Cardiac septum (tissue), 1 donor: ENCODE measurements at places on chromosomes 11 and 22. TPM values are rescaled to one million over a fixed set of nuclear protein-coding genes. Genes with fewer than 3 reads are reported as not detected.

Gene UBQLNL
- 0.11 TPM for total RNA-seq

Gene DGCR2
- 35.2 TPM for total RNA-seq

Gene MS4A3
- total RNA-seq: 0.57 TPM

Gene BAIAP2L2
- 0.24 TPM for total RNA-seq

Gene NXPE4
- not detected for total RNA-seq

Gene SMIM35
- not detected for total RNA-seq

Gene ANO9
- total RNA-seq: 0.38 TPM

Gene NLRP14
- total RNA-seq: not detected

Gene LARGE2
- not detected for total RNA-seq

Gene LINC01488
- 0.19 TPM for total RNA-seq

Gene HIPK3
- total RNA-seq: 302 TPM

Gene OTOG
- total RNA-seq: not detected

Gene BLID
- 0.57 TPM for total RNA-seq

Gene KRTAP5-7
- not detected for total RNA-seq

Gene OR2D2
- total RNA-seq: not detected

Gene RAB38
- 0.22 TPM for total RNA-seq

Gene MYEOV
- not detected for total RNA-seq

Gene C11orf52
- total RNA-seq: 2.6 TPM

Gene ARHGAP20
- 0.19 TPM for total RNA-seq

GRCh38 chr11:10476927-10477689, 22.0 kb downstream of the AMPD3 start:
- DNase-seq: peak; percentile 83

GRCh38 chr11:88552379-88553062, 215.0 kb upstream of the CTSC start:
- no peak for DNase-seq

DNA sequence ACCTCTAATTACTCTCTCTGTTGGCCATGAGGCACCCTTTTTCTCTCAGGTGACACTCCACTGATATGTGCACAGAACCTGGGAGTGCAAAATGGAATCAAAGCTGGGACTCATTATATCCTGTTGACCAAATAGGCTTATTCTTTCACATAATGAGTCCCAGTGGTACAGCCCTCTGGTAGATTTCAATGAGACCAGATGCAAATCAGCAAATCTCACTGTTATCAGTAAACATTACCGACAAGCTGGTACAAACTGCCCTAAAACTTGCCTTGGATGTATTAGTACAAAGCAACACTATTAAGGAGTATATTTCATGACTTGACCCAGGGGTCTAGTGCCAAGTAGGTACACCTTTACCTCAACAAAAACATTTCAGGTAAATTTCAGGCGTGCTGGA, 128.3 kb downstream of the DDX10 start:
- no peak for DNase-seq

DNA sequence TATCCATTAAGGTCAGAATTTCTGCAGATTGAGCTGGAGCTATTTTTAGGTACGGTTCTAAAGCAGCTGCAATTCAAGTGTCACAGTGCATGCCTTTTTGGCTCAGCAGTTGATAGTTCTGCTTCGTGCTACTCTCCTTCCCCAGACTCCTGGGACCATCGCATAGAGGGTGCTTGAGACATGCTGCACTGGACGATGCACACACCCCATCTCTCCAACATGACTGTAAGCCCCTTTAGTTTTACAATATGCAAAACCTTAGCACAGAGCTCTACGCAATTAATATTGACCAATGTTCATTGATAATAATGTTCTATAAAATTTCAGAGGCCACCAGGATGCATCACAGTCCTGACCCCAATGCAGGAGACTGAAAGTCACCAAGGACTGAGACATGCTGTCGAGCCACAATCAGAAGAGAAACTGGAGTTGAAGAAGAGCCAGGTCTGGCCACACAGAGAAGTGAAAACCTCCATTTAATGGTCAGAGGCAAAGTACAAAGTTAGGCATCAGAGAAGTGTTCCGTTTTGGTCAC, 120.9 kb upstream of the ZC3H12C start:
- DNase-seq: no peak

DNA sequence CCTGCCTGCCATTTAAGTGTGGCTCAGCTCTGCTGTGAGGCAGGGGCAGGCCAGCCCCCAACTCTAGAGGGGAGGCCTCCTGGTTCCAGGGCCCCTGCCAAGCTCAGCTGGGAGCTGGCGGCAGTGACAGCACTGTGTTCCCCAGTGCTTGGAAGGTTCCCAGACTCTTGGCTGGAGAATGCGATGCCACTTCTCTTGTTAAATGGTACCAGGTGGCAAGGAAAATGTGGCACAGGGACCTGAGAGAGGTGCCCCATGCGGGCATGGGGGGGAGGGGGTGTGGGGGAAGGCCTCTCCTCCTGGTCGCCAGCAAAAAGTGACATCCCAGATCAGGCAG, 8.4 kb upstream of the TNFRSF13C start:
- DNase-seq: no peak

DNA sequence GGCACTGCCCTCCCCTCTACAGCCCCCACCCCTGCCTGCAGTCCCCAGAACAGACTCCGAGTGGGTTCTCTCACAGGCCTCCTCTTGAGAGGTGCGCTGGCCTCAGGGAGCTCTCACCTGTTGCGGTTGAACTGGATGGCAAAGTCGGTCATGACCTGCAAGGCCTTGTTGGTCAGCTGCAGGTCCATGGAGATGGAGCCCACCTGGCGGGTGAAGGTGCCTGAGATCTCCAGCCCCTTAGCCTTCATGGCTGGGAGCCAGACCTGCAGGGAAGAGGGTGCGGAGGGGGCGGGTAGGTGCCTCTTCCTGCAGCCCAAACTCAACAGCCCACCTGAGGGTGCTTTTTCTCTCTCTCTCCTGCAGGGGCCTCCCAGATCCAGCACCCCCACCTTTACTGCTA, 18.7 kb upstream of the RASL10A start:
- DNase-seq: no peak

DNA sequence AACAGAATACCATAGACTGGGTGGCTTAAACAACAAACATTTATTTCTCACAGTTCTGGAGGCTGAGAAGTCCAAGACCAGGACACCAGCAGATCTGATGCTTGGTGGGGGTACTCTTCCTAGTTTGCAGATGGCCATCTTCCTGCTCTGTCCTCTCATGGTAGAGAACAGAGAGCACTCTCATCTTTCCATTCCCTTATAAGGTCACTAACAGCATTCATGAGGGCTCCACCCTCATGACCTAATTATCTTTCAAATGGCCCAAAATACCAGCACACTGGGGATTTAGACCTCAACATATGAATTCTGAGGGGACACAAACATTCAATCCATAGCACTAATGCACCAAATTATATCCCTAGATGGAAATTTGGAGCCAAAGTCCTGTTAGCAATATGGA, 6.1 kb downstream of the STK33 start:
- DNase-seq: no peak

- DNase-seq: no peak
These were observed 68.2 kb upstream of the ISX start for GRCh38 chr22:34997633-34998299.

GRCh38 chr11:121932646-121933185, 183.3 kb downstream of the BLID start:
- DNase-seq: no peak

- no peak for DNase-seq
These were observed 6.1 kb downstream of the APLNR start for GRCh38 chr11:57230791-57231538.

GRCh38 chr11:14418801-14419417, 59.9 kb upstream of the RRAS2 start:
- DNase-seq: no peak

DNA sequence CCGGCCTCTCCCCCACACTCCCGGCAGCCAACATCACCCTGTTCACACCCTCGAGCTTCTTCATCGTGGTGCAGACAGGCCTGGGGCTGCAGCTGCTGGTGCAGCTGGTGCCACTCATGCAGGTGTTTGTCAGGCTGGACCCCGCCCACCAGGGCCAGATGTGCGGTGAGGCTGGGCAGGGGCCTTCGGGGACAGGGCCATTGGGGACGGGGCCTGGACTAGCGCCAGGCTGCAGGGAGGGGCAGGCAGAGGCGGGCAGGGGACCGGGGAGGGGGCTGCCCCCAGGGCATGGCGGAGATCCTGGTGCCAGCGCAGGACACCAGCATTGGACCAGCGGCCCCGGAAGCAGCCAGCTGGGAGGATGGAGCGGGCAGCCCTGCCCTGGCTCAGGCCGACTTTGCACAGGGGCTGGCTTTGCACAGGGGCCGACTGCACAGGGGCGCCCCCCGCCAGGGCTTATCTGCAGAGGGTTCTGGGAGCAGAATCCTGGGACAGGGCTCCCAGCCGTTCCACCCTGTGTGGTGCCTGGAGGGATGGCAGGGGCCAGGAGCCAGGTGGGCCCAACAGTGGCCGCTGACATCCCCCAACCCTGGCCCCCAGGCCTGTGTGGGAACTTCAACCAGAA, 8.6 kb downstream of the MUC5B start:
- peak; percentile 72 for DNase-seq

- DNase-seq: no peak
These were observed 52.5 kb upstream of the PRSS23 start for GRCh38 chr11:86747801-86748200.

DNA sequence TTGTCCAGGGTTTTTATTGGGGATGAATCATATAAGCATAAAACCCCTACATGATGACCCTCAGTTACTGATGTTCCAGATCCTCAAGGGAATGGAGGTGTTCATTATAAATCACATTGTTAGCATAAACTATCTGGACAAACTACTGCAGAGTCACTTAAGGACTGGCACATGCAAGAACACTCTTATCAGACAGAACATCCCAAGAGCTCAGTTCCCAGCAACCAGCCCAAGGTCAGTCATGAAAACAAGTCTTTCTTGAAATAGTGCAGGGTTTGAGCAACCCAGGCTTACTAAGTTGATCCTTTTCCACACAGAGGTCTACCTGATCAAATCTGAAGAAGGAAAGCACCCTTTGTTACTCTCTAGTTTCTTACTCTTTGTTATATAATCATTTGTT, 13.5 kb upstream of the PTS start:
- DNase-seq: no peak

DNA sequence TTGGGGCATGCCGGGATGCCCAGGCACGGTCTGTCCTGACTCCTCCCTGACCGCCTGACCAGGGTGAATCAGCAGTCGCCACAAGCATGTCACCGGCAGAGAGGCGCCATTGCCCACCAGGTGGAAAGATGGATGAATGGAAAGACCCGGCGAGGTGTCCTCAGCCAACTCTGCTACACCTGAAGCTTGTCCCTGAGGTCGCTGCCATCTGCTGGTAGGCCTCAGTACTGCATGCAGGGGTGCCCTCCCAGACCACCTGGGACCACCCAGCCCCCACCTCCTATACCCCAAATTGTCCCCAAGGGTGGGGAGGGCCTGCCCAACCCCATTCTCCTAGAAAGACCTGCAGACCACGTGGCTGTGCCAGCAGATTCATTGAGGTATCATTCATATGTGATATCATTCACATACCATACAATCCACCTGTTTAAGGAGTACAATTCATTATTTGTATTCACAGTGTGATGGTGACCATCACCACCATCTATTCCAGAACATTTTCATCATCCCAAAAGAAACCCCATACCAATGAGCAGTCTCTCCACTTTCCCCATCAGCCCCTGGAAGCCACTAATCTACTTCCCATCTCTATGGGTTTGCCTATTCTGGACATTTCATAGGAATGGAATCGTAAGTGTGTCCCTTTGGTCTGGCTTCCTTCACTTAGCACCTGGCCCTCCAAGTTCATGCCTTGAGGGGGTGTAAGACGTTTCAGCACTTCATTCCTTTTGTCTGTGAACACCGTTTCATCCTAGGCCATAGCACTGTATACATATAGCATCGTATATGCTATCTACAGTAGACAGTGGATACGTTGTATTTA, 17.5 kb downstream of the FGF3 start:
- no peak for DNase-seq

DNA sequence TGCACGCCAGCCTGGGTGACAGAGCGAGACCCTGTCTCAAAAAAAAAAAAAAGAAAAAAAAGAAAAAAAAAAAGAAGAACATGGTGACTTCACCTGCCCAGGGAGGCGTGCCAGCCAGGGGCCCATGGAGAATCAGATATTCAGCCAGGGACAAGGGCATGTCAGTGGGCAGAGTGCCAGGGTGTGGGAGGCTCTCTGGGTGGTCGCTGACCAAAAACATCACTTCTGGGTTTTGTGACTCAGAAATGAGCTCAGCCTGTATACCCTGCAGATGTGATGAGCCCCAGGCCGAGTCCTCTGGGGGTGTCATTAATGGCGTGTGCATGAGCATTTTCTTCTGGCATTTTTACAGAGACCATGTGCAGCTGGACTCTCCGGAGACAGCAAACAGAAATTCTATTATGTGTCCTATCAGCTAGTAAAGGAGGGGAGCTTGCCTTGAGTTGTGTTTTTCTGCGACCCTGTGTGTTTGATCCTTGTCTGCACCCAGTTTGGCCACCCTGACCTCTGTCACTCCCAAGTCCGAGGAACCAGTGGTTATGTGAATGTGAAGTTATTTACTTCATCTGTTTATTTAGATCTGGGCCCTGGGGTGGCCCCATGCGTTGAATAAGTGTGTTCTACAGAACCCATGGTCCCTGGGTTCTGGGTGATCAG, 53.6 kb downstream of the BCR start:
- DNase-seq: peak; percentile 26

GRCh38 chr11:131389582-131389981, 19.2 kb downstream of the NTM start:
- no peak for DNase-seq

- no peak for DNase-seq
These were observed 288.1 kb downstream of the ETS1 start for GRCh38 chr11:128299132-128299726.

DNA sequence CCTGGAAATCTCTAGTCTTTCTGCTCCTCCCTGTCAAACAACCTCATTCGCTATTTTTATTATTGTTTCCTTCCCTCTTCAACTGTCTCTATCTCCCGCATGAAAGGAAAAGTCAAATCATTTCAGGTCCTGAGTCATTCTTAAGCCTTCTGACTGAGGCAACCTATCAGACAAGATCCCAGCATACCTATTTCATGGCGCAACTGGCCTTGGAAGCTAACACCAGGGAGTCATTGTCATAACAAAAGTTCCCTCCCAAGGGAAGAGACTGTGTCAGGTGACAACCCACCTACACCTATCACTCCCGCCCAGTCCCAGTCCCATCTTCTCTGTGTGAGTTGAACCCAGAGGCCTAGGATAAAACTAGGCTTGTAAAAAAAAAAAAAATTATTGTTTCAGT, 10.2 kb upstream of the ARHGAP42 start:
- no peak for DNase-seq

DNA sequence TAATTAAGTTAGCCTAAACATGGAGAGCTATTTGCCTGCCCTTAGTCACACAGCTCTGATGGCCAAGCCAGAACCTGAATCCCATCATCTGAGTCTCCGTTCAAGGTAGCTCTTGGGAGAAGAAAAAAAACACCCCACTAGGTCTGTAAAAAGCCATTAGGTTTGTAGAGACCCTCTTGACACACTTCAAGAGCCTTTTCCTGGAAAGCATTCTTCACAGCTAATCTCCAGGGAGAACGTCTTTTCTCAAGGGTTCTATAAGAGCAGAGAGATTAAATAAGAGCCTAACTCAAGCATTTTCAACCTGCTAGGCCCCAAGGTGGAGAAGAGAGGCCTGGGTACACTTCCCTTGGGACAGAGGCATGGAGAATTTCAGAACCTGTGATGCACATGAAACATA, 61.6 kb upstream of the NAV2 start:
- no peak for DNase-seq
